AML-193 (cell line): ENCODE measurements at places on chromosomes 1 and 21.

GRCh38 chr1:78088015-78088414, 42.2 kb downstream of the GIPC2 start:
- no peak for DNase-seq

DNA sequence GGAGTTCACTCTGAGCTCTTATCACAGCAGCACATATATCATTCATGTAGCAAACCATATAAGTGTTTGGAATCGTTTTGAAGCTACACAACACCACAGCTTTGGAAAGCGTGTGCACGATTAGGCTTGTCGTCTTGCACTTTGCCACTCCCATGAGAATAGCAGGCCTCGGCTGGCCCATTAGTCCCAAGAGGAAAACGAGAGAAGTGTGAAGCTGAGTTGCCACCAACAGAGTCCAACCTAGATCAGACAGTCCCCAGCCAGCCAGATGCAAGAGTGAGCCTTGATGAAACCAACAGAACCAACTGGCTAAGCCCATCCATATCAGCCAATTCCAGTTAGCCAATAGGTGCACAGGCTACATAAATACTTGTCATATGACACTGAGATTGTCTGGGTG, 238.4 kb downstream of the C1orf94 start:
- no peak for DNase-seq

GRCh38 chr1:151817353-151817730, 12.1 kb upstream of the LINGO4 start:
- DNase-seq = peak; percentile 34

- no peak for DNase-seq
These were observed 20.5 kb upstream of the TMEM200B start for GRCh38 chr1:29144178-29144577.

DNA sequence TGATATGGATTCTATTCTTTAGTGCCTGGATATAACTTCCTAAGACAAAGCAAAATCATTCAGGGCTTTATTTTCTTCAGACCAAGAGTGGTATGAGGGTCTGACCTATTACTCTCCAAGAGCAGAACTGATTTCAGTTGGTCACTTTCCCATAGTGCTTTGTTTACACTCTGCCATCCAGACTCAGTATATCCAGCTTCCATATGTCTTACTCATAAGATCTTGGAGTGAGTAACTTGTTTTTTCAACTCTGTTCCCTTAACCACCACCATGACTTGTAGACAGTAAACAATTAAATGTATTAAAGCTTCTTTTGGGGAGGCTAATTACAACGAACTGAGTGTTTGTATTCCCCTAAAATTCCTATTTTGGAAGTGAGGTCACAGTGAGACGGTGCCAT, 83.4 kb downstream of the USP24 start:
- DNase-seq = no peak

DNA sequence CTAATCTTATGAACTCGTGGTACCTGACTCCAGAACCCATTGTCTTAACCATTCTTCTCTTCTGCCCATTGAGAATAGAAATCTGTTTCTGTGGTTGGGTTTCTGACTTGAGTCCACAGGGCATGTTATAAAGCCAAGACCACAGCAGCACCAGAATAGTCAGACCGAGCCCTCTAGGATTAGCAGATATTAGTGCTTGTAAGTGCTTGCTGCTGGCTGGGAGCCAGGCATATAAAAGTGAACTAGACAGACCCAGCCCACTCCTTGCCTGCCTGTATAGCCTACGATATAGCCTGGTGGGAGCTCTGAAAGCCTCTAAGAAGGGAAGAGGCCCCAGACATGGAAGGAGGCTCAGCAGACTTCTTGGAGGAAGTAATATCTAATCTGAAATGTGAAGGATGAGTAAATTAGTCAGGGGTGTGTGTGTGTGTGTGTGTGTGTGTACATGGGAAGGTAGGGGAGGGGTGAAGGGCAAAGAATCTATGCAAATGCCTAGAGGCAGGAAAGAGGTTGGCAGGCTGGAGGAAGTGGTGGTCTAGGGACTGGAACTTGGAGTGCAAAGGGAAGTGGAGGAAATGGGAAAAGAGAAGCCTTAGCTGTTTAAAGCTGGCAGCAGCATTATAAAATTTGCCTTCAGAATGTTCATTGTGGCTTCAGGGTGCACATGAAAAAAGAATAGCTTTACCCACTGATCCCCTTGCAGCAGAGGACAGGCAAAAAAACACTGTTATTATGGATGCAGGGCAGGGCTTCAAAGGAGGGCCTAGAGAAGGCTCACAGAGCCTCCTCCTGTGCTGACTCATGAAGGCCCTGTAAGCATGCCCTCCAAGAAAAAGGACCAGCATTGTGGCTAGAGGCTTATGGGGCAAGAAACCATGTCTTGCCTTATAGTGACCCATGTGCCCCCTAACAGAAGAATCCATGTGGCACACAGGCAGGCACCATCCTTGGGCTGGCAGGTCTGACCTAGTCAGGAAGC, 169.2 kb downstream of the LMX1A start:
- DNase-seq = no peak

- DNase-seq = no peak
These were observed at the start of gene KRTAP12-2 for GRCh38 chr21:44666401-44667320. TSS of gene KRTAP12-2 (minus strand) at chr21:44666927. CDS start at chr21:44666886, 41 bp downstream.

DNA sequence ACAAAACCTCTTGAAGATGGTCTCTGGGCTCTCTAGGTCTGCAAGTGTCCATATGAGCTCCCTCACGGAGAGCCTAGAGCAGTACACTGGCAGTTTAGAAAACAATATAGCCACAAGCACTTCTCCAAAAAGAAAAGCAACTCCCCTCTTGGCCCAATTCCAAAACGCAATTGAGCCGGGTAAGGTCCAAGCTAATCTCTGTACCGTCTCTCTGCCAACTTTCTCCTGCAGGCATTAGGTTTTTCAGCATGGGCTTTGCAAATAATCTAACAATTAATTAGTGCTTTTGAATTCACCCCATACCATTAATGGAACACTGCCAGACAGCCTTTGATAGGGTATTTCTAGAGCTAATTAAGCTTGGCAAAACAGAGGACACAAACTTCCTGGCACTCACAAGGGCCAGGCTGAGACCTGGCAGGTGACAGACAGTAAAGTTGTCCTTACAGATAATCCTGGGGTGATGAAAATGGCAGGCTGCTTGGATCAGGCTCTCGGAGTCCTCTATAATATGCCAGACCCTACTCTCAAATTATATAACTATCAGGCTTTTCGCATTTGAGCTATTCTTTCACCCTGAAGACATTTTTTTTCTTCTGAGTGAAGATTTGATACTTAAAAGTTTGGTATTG, 39.8 kb downstream of the TGFBR3 start:
- no peak for DNase-seq

- DNase-seq = peak; percentile 48
These were observed 5.0 kb upstream of the ADAMTS1 start for GRCh38 chr21:26850116-26850643.

DNA sequence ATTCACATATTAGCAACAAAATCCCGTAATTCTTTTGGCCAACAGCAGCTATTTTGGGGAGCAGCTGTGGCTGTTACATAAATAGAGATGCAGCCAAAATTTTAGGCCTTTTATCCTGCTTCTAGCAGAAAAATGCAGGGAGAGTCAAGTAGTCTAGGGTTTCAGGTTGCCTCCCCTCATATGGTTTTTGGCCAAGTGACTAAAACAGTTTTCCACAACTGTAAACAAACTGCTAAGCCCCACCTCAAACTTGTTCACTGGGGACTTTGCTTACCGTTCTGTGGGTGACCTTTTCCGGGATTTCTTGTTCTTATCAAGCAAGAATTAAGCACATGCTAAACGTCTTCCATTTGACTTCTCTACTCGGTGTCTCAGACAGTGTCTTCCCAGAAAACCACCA, 133.4 kb downstream of the EDEM3 start:
- DNase-seq = no peak

DNA sequence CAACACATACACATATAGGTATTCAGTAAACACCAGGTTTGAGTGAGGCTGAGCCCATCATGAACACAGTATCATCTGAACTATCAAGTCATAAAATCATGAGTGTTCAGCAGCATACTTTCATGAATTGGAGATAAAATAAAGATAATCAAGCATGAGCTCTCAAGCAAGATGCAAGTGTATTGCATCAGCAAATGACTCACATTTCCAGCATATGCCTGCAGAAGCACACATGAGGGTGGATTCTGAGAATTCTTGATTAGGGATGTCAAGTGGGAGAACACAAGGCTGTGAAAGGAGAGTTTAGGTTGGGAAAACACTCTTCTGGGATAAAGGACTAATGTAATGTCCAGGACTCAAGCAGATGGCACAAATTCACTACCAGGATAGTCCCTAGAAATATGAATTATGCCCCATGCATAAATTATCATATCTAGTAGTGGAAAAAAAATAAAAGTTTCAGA, 299.2 kb downstream of the SRGAP2C start:
- no peak for DNase-seq

- no peak for DNase-seq
These were observed 89.8 kb downstream of the KIF14 start for GRCh38 chr1:200530623-200531261.

DNA sequence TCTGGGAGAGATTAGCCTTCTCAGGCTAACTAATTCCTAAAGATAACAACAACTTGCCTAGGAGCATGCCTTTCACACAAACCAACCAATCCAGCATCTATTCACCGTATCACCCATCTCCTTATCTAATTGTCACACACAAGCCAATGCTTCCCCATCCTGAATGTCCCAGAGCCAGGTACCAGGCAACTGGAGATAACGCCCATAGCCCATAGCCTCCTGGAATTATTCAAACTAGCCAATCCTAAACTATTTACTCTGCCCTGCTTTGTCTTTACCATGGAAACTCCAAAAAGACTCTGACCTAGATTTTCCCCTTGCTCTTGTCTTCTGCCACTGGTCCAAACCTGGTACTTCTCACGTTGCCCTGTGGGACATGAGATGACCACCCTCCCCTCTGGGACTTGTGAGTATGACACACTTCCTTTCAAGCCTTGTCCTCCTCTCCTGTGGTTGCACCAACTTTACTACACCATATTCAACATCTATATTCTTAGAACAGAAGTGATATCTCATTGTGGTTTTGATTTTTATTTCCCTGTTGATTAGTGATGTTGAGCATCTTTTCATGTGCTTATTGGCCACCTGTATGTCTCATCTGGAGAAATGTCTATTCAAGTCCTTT, 8.8 kb upstream of the ATG4C start:
- no peak for DNase-seq

GRCh38 chr1:50827546-50827945, 132.5 kb downstream of the FAF1 start:
- no peak for DNase-seq

DNA sequence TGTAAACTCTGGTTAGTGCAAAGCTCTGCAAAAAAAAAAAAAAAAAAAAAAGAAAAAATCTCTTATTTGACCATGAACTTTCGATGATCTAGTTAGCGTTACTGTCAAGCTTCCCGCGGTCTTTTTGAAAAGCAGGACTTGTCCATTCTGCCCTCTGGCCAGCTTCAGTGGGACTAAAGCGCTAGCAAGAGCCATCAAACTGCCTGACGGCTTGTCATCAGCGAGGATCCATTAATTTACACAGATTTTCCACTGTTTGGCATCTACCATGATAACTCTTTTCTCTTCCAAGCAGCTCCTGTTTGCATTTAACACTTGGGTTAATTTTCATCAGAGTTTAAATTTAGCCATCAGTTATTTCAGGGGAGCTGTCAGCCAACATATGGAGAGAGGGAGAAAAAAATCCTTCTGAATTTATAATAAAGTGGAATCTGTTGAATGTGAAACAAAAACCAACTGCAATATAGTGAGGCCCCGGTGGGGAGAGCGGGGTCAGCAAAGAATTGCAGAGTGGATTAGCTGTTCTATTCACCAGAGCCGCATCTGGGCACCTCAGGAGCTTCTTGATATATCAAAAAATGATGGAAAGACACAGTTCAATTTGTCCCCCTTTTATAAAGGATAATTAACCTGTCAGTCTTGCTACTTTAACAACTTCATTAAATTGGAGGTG, 298.2 kb downstream of the SPATA17 start:
- DNase-seq = no peak

DNA sequence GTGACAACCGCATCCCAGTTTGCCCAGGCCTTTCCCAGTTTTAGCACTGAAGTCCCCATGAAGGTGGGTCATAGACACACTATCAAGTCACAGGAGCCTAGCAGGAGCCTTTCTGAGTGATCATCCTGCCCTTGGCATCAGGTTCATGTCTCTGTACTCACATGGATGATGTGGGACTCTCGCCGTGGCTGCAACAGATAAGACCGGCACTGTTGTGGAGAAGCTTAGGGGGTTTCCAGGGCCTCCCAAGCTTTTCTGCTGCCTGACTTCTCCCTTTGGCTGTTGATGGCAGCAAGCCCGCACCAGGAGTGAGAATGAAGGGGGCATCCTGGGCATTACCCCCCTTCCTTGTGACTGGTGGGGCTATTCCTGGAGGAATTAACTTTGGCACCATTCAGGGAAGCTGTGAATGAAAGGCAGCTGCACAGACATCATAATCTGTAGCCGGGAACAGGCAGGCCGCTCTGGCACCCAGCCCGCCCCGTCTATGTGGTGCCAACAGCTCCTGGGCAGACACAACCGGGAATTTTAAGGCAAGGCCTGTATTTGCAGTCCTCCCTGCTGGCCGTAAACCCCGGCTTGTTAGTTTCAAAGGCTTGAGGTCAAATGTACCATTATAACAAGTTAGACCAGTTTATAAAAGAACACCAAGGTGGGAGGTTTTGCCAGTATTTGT, 148.6 kb downstream of the HUNK start:
- no peak for DNase-seq

GRCh38 chr1:61079898-61080336, 2.4 kb upstream of the NFIA start:
- DNase-seq = no peak

DNA sequence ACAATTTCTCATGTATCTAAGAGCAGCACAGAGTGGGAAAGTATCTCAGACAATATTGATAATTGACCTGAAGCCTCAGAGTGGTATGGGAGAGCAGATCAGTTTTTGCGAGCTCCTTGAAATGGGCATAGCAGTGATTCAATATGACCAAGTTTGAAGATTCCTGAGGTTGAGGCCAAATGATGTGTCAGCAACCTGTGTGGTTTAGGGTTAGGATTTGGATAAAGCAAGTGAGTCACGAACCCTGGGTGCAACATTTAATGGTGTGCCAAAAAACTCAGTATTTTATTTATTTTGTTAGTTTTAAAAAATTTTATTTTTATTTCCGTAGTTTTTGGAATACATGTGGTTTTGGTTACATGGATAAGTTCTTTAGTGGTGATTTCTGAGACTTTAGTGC, 92.5 kb upstream of the C21orf91 start:
- no peak for DNase-seq

DNA sequence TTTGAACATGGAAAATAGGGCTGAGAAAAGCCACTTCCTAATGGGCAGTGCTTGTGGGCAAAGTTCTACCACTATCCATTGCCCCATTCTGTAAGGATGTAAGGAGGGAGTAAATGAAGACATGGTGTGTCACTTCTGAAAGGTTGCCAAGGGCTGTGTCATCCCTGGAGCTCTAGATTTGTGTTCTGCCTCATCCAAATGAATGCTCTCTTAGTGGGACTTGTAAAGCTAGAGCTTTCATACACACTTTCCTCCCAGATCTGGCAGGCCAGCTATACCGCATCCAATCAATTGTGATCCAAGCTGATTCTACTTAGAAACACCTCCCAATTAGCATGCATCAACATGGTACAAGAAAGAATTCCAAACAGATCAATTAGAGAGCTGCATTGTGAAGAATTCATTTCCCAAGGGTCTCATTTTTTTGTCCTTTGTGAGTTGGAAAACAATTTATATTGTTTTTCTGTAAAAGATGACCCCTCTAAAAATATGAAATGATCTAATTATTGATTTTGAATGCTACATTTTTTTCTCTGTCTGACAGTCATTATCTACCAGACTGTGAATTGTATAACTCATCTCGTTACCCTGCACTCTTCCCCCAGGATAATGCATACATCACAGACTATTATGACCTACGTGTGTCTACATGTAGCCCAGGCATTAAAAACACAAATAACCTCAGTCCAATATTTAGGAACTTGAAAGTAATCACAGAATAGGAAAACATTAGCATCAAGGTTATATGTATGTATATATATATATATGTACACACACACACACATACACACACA, 117.1 kb upstream of the DUSP10 start:
- no peak for DNase-seq
